CD8-positive, alpha-beta T cell (primary cell): ENCODE measurements at places on chromosomes 12 and 14.

DNA sequence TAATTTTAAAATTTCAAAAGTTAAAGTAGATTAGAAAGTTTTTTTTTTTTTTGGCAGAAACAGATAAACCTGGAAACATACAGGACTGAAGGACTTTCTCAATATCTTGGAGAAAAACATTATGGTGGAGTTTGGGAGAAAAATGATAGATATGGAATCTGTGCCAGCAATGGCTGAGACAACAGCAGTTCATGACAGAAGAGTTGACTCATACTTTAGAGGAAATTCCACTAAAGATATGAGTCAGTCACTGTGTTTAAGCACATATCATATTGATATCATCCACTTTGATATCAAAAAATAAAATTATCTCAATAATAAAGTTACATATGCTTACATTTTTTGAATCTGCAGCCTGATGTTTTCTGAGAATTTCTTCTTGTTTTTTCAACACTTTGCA lies 193.9 kb upstream of the OR4E1 start:
- DNase-seq, result no peak

- no peak for DNase-seq
These were observed 86.7 kb downstream of the NCOR2 start for GRCh38 chr12:124480469-124481256.

- DNase-seq, result no peak
These were observed 27.6 kb downstream of the EML5 start for GRCh38 chr14:88765130-88765529.

- DNase-seq, result no peak
These were observed 14.5 kb upstream of the IL22 start for GRCh38 chr12:68267892-68268396.

GRCh38 chr12:1646569-1647284 lies 17.7 kb downstream of the WNT5B start:
- DNase-seq, result no peak

DNA sequence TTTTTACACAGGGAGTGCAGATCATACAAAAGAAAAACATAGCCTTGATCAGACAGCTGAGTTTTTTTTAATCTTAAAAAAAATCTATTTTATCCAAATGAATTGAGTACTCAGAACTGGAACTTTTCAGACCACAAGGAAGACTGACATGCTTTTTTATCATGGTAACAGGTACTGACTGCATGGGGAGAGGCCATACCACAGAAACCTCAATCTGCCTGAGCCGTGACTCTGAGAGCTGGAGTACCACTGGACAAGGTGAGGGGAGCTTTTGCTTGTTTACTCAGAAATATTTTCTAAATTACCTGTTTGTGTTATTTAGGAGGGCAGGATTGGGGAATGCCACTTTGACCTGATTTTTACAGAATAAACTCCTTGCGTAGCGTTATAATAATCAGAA lies 143.9 kb downstream of the ALX1 start:
- no peak for DNase-seq

- DNase-seq, result no peak
These were observed 977 bp downstream of the HEATR5A start for GRCh38 chr14:31419179-31419966.

- DNase-seq, result no peak
These were observed 10.2 kb downstream of the SLCO1A2 start for GRCh38 chr12:21324551-21324950.

- DNase-seq, result no peak
These were observed 118.0 kb downstream of the SINHCAF start for GRCh38 chr12:31207799-31208465.

- DNase-seq, result no peak
These were observed 255.2 kb upstream of the NAV3 start for GRCh38 chr12:77575376-77575919.

- DNase-seq, result no peak
These were observed 92.8 kb downstream of the DNAH10 start for GRCh38 chr12:123854918-123855317.

- no peak for DNase-seq
These were observed 183.1 kb downstream of the KLHL28 start for GRCh38 chr14:44778604-44779003.

DNA sequence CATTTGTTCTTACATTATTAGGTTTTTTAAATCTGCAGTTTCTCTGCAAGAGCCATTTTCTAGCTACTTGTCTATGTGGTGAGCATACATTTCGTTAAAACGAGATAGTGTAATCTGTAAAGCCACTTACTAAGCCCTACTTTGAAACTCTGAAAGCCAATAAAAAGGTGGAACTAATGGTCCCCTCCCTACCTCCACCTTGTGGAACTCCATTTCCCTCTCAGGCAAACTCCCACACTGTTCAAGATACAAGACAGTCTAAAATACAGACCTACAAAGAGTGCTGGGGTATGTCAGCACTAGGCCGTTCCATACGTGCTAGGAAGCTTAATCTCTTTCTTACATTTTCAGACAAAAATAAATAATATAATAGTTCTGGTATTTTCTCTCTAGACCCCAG lies 74.1 kb downstream of the DUSP6 start:
- DNase-seq, result no peak

DNA sequence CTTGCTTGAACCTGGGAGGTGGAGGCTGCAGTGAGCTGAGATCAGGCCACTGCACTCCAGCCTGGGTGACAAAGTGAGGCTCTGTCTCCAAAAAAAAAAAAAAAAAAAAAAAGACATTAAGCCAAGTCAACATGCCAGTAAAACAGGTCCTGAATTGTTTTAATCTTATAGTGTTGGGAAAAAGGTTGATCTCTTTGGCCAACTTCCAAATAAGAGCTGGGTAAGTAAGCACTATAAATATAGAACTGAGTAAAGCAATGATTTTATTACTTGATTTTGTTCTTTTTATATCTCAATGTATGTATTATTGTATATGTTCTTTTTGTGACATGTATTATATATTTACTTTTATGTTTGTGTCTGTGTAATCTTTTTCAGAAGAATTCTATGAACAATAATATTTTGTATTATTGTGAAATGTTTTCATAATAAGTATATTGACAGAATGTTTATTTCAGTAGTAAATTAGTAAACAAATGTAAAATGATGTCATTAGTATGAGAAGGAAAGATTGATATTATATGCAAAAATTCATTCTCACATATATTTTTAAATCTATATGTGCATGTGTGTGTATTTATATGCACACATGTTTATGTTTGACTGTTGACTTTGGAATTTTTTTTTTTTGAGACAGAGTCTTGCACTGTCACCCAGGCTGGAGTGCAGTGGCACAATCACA lies 9.6 kb upstream of the AKAP6 start:
- DNase-seq, result no peak

GRCh38 chr14:63492391-63492790 lies 50.8 kb downstream of the PPP2R5E start:
- DNase-seq, result no peak

DNA sequence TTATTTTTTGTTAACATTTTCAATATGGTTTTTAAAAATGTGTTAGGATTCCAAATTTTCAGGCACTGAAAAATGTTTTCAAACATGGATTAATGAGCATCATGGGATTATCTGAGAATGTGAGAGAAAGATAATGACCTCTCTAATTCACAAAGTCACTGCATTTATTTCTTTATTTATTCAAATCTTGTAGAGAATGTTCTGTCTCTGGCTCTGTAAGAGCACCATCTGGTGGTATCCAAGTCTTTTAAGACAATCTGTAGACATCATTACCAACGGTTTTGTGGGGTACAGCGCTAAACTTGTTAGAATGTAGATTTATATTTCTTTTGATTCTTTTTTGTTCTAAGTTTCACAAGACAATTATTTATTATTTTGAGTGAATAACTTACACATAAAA lies 956.0 kb upstream of the NOVA1 start:
- DNase-seq, result no peak

DNA sequence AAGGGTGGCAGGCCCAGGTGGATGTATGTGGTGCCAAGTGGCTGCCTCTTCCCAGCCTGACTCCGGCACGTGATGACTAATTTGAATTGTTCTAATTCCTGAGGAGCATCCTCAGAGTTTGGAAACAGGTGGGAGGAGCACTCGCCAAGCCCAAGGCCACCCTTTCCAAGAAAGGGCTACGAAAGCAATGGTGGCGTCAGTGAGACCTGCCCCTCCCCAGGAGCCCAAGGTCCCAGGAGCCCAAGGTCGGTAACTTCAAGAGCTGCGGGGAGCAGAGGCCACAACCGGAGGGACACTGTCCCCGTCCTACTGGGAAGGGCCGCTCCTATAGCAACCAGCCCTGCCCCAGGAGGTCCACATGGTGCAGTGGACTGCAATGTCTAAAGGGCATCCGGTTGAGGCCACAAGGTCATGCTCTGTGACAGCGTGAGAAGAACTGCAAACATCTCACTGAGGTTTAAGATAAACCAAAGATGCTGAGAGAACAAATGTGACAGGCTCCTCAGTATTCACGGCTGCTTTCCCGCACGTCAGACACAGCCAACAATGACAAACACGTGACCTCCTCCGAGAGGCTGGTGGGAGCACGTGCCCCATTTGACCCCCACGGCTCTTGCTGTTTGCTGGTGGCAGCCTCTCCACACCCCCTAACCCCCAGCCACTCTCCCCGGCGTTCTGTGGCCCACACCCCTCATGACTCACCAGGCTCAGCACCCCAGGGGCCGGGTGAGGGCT lies 79.6 kb downstream of the ITPK1 start:
- peak; percentile 13 for DNase-seq

DNA sequence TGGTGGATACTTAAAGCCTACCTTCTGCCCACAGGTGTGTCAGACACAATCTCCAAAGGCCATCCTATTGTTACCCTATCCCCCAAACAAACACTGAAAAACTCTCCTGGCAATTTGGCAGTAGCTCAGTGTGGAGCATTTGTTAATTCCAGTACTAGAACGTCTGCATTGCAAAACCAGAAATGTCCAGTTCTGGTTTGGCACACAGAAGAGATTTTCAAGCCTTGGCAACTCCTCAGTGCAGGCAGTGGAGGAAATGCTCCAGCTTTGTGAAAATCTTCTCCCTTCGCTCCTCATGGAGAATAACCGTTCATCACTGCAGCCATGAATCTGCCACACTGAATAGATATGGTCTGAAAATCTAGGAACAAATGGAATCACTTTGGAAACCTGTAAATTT lies 5.3 kb upstream of the SOCS2 start:
- DNase-seq, result no peak

DNA sequence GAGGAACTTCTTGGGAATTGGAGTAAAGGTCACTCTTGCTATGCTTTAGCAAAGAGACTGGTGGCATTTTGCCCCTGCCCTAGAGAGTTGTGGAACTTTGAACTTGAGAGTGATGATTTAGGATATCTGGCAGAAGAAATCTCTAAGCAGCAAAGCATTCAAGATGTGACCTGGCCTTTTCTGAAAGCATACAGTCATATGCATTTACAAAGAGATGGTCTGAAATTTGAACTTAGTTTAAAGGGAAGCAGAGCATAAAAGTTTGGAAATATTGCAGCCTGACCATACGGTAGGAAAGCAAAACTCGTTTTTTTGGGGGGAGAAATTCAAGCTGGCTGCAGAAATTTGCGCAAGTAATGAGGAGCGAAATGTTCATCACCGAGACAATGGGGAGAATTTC lies 60.9 kb downstream of the NUBPL start:
- DNase-seq, result no peak

DNA sequence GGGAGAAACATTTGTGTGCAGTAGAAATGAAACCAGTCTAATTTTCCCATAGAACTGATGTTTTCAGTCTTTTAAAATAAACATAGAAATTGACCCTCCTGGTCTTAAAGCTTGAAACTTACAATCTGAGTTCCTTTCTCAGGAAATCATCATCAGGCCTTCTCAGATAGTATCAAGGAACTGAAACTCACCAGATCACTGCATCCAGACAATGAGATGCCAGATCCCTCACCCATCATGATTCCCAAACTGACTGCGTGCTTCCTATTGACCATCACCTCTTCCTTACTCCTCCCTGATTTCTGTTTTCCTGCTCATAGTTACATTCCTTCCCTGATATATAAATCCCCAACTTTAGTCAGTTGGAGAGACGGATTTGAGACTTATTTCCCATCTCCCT lies 195.0 kb upstream of the AMIGO2 start:
- no peak for DNase-seq

DNA sequence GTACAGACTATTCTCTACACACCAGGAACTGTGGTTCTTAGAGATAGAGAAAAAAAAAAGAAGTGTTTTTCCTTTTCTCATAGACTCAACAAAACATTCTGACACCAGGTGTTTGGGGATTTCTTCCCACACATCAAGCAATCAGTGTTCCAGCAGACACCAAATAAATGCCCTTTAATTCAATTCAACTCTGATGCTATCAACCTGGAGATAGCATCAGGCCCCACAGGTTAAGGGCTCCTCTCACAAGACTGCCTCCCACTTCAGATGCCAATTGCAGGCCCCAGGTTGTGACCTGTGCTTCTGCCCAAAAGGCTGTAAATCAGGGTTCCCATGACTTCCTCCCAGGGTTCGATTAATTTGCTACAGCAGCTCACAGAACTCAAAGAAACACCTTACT lies 36.7 kb downstream of the RPS29 start:
- DNase-seq, result no peak

DNA sequence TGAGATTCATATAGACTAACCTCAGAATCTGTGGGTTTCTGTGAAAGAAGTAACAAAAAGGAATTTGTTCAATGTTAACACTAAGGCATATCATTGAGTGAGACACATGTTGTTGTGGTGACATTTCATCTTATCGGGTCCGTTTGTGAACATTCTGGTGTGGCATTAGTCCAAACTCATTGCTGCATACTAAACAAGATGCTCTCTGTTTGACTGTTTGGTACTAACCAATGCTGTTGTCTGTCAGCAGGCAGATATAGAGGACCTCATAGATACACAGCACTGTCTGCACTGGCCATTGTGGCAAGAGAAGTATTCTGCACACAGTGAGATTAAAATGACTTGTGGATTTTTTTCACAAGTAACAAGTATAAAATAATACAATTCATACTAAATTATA lies 41.2 kb downstream of the SLC25A21 start:
- no peak for DNase-seq

GRCh38 chr12:111353026-111353425 lies 15.9 kb downstream of the PHETA1 start:
- DNase-seq, result no peak

DNA sequence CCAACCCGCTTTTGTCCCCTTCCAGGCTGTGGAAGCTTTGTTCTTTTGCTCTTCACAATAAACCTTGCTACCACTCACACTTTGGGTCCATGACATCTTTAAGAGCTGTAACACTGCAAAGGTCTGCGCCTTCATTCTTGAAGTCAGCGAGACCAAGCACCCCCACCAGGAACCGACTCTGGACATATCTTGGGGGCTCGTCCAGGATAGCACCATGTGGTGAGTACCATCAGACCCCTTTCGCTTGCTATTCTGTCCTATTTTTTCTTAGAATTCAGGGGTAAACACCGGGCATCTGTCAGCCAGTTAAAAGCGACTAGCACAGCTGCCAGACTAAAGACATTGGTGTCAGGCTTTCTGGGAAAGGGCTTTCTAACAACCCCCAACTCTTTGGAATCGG lies 137.6 kb upstream of the PPFIA2 start:
- DNase-seq, result no peak

DNA sequence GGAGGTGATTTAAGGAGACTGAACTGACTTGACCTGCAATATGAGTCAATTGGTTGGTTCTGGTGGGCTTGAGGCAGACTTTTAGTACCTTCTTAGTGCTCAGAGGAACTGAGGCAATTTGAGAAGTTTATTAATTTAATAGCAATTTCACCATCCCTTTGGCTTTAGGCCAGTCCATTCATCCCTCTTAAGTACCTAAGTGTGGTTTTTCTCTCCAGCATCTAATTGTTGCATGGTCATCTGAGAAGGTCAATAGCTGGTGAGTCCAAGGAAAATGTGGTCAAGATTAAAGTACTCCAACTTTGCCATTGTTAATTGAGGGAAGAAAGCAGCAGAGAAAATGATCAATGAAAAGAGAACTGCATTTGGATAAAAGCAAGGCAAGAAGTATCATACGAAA lies 115.4 kb upstream of the DYRK2 start:
- no peak for DNase-seq
